ENCODE measurements at places on chromosomes 7 and 10.

GRCh38 chr7:123096434-123096833 is 100.9 kb upstream of the TAS2R16 start:
- DNase-seq = no peak

GRCh38 chr10:52066383-52066782 is 247.7 kb upstream of the DKK1 start:
- peak; percentile 34 for DNase-seq

GRCh38 chr10:52635651-52636050 is 136.9 kb downstream of the MBL2 start:
- DNase-seq = no peak

DNA sequence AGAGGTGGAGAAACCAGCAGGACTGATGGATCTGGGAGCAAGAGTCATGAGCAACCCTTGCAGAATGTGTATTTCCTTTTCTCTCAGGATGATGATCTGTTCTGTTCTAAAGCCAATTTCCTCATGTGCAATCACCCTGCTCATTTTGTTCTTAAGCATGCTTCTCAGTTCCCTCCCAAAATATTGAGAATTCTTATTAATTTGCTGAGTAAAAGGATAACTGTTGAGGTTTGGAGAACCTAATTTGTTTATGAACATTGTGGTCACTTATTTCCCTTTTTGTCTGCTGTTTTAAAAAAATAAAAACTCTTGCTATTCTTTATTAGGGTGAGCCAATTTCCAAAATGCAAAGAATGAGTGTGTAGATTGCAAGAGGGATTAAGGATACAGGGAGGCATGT is 106.8 kb downstream of the APBB1IP start:
- no peak for DNase-seq

GRCh38 chr10:61067671-61068336 is 123.8 kb upstream of the RHOBTB1 start:
- no peak for DNase-seq

GRCh38 chr7:35721288-35721687 is 26.4 kb upstream of the HERPUD2 start:
- no peak for DNase-seq

DNA sequence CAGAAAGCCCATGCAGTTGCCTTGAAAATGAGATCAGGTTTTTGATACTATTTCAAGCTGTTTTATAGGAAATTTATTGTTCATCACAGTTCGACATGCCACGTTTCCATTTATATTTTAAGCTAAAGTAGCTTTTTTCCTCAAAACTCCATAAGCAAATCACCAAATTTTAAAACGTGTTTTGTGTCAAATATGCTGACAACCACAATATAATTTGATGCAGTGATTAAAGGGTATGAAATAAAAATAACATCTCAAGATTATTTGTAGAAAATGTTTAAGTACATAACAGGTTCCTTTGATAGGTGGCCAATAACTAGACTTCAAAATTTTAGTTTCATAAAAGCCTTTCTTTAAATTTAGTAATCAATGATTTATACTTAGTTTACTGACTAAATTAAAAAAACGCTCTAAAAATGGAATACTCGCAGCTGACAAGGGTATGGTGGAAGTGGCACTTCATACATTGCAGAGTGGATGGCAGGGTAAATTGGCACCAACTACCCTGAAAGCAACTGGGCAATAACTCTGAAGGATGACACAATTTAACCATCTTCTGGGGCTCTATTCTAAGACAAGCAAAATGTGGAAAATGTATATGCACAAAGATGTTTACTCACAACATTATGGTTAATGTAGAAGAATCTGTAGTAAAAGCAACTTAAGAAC is 481.6 kb downstream of the TNS3 start:
- DNase-seq = no peak

Measured in PC-3 (cell line).